ENCODE measurements at places on chromosomes 16 and 17. TPM values are rescaled to one million over a fixed set of nuclear protein-coding genes. Genes with fewer than 3 reads are reported as not detected.

The OMG gene
- total RNA-seq = 26.8 TPM

The MYOCD gene
- total RNA-seq = 0.17 TPM

The CHRNB1 gene
- total RNA-seq = 5.6 TPM

The DLX4 gene
- not detected for total RNA-seq

The IL17C gene
- not detected for total RNA-seq

The SMARCD2 gene
- total RNA-seq = 94.5 TPM

The RAB37 gene
- total RNA-seq = 0.26 TPM

The IRX5 gene
- 0.17 TPM for total RNA-seq

The CDC27 gene
- total RNA-seq = 106 TPM

The GRAP gene
- total RNA-seq = under 0.01 TPM

The ABHD15 gene
- total RNA-seq = 5.6 TPM

The GP1BA gene
- total RNA-seq = not detected

The TMEM132E gene
- total RNA-seq = not detected

The KRTAP4-9 gene
- total RNA-seq = not detected

The SULT1A1 gene
- total RNA-seq = 3.6 TPM

The CES4A gene
- 2.1 TPM for total RNA-seq

The SHBG gene
- total RNA-seq = 0.33 TPM

The HSD17B1 gene
- 2.6 TPM for total RNA-seq

The STAT3 gene
- 118 TPM for total RNA-seq

The P2RX1 gene
- total RNA-seq = under 0.01 TPM

The CIAPIN1 gene
- 39.5 TPM for total RNA-seq

The ELP5 gene
- total RNA-seq = 31.3 TPM

The HIC1 gene
- 30.0 TPM for total RNA-seq

The TEX14 gene
- under 0.01 TPM for total RNA-seq

The SYT17 gene
- 0.26 TPM for total RNA-seq

The LRRC3C gene
- not detected for total RNA-seq

The DPEP1 gene
- total RNA-seq = 0.17 TPM

The GRB7 gene
- under 0.01 TPM for total RNA-seq

The MYH2 gene
- total RNA-seq = not detected

The GPR142 gene
- total RNA-seq = not detected

The KRT39 gene
- 0.33 TPM for total RNA-seq

The RANGRF gene
- 15.4 TPM for total RNA-seq

The CISD3 gene
- total RNA-seq = 4.4 TPM

The MT1A gene
- 5.3 TPM for total RNA-seq

The LGALS9B gene
- not detected for total RNA-seq

The ZNF385C gene
- not detected for total RNA-seq

The BTBD17 gene
- total RNA-seq = not detected

The TMEM204 gene
- 10.3 TPM for total RNA-seq

The CLEC3A gene
- total RNA-seq = not detected

The CYTH1 gene
- 9.9 TPM for total RNA-seq

The KRT20 gene
- total RNA-seq = not detected

The CACNG5 gene
- total RNA-seq = not detected

The WNK4 gene
- total RNA-seq = under 0.01 TPM

The EPOP gene
- total RNA-seq = 0.33 TPM

The OR1A1 gene
- not detected for total RNA-seq

The CCDC200 gene
- total RNA-seq = not detected

The ZNF778 gene
- 9.4 TPM for total RNA-seq

The DLX3 gene
- total RNA-seq = not detected

The SLC5A11 gene
- total RNA-seq = under 0.01 TPM
